ENCODE measurements at places on chromosomes 16 and 17.

DNA sequence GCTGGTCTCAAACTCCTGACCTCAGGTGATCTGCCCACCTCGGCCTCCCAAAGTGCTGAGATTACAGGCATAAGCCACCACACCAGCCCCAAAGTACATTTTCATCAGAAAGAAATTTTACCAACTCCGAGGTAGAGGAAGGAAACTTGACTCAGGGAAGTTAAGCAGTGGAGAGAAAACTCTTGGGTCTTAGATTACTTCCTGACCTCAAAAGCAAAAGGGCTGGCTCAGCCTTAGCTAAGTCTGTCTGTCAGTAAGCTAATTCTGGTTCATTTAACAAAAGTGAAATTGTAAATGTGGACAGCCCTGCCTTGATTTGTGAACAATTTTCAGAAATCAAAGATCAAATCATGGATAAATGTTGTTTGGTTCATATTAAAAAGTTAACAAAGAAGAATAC lies 30.6 kb downstream of the MAP2K6 start:
- DNase-seq, result no peak

DNA sequence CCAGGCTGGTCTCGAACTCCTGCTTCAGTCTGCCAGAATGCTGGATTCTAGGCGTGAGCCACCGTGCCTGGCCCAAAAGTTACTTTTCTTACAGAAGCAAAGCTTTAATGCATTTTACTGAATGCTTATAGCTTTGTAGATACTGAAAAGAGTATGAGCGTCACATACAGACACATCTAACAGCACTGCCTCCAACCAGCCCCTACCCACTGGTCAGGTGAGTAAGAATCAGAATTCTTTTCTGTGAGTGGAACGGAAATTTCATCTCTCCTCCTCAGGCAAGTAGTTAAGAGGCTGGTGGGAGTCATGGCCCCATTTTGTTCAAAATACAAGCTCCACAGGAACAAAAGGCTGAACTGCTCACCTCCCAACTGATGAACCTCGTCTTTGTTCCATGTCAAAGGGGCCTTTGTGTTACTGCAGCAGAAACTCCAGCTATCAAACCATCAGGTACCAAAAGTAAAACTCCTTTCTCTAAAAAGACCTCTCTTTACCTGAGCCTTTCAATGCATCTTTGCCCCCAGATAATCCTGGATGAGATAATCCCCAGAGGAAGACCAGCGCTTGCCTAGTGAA lies 92.4 kb upstream of the RPH3AL start:
- no peak for DNase-seq

DNA sequence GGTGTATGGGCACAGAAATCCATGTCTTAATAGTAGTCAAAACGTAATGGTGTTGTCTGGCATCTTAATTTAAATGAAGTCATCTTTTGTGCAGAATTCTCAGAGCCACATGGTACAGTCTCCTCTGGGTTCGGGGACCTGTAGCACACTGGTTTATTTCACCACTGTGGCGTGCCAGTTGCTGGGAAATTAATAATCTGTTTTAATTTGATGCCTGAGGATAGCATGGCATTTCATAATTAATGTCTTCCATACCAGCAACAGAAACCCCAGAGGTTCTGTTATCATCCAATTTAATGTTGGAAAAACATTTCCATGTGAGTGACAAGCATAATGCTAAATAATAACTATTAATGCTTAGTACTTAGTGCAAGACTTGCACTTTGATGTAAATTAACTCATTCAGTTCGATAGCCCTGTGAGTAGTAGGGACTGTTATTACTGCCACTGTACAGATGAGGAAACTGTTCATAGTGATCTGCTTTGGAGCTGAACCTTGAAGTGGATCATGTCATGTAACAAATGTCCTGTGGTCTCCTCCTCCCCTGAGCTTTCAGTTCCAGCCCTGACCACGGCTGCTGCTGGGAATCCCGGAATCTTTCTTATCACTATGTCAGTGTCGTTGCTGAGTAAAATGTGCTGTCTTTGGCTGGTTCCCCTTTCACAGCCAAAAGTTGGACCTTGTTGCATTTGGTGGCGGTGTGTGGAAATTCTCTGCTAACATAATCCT lies 51.2 kb downstream of the SNX29 start:
- no peak for DNase-seq

DNA sequence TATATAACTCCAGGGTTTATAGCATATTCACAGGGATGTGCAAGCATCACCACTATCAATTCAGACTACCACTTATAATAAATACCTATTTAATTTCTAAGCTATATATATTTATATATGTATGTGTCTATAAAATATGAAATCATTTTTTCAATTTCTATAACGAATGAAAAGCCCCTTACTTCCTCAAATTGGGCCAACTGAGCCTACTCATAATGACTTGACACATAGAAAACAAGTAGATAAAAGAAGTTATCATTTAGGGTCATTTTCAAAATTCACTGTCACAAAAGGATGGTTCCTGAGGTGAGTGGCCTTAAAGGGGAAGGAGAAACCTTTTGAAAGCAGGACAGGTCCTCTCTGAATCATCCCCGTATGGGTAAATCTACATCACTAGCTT lies 114.1 kb downstream of the ADCY9 start:
- no peak for DNase-seq

DNA sequence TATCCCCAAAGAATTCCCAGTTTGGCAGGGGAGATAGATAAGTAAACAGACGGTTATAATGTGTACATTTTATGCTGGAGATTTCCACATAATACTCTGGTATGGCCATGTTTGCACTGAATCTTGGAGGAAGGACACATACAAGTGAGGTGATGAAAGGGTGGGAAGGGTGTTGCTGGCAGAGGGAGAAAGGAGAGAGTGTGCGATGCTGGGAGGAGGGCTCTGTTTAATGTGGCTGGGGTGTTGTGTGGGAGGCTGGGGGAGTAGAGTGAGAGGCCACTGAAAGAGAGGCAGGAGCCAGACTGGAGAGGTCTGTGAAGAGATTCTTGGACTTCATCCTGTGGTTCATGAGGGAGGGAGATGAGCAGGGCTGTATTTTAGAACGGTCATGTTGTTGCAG lies 87.6 kb downstream of the SPACA3 start:
- DNase-seq, result no peak

- no peak for DNase-seq
Observed at GRCh38 chr17:66426397-66427033, 124.1 kb downstream of the PRKCA start.

- DNase-seq, result no peak
Observed at GRCh38 chr17:5793157-5793556, 208.8 kb upstream of the NLRP1 start.

DNA sequence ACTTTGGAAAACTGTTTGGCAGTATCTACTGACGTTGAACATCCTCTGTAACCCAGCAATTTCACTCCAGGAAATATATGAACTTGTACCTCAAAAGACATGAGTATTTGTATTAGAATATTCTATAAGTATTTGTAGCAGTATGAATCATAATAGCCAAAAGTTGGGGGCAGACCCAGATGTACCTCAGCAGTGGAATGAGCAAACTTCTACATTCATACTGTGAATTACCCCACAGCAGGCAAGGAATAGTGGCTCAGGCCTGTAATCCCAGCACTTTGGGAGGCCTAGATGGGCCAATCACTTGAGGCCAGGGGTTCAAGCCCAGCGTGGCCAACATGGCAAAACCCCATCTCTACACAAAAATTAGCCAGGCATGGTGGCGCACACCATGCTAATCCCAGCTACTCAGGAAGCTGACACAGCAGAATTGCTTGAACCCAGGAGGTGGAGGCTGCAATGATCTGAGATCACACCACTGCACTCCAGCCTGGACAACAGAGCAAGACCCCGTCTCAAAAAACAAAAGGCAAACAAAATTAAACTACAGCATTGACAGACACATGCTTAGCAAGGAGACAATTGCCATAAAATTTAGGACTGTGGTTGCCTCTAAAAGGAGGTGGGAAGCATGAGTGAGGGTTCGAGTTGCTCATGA lies 11.2 kb upstream of the HELZ start:
- DNase-seq, result no peak
